Activated naive CD8-positive, alpha-beta T cell treated with anti-CD3 and anti-CD28 coated beads for 36 hours (primary cell): ENCODE measurements at places on chromosomes 2 and 18.
A peak's percentile ranks its signal among the peaks of the same experiment; 100 is the strongest.

DNA sequence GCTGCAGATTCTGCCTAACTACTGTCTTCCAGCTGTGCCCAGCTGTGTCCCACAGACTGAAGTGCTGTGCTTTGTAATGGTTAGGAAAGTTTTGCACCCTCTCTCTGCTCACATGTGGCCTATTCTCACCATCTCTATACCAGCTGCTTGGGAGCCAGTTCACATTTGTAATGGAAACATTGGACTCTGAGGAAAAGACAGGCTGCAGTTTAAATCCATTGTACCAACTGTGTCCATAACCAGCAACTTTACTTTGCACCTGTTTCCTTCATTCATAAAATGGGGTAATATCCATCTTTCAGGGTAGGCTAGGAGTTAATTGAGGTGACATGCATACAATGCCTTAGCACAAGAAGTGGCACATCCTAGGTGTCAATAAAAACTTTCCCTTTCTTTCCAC is 344.0 kb downstream of the TNS1 start:
- no peak for DNase-seq

GRCh38 chr2:113085542-113085941 is 17.8 kb downstream of the IL1F10 start:
- DNase-seq, result no peak

GRCh38 chr2:97870396-97870843 is 125.3 kb downstream of the TMEM131 start:
- DNase-seq, result peak; percentile 55

GRCh38 chr2:238104226-238104690 is 4.1 kb downstream of the ESPNL start:
- no peak for DNase-seq

GRCh38 chr2:209609531-209609930 is 162.1 kb upstream of the UNC80 start:
- DNase-seq, result no peak

GRCh38 chr2:63555931-63556330 is 32.3 kb downstream of the WDPCP start:
- no peak for DNase-seq
